RWPE1 (cell line): ENCODE measurements at places on chromosomes 7 and 10.

GRCh38 chr10:102393411-102394078 lies 2.0 kb upstream of the NFKB2 start:
- DNase-seq: no peak

DNA sequence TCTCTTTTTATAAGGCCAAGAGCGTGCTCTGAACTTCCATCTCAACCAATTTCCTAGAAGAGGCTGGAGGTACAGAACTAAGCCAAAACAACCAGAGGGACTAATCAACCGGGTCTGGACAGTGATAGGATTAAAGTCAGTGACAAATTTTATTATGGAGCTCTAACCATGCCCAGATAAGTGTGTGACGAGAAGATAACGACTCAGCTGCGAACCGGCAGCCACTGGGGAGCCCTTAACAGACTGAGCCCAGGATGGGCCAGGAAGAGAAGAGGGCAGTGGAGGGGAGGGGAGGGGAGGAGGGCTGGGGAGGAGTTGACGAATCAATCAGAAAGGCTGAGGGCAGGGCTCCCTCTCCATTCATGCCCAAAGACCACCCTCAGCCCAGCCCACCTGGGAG lies 119.9 kb downstream of the PLXNA4 start:
- DNase-seq: no peak

DNA sequence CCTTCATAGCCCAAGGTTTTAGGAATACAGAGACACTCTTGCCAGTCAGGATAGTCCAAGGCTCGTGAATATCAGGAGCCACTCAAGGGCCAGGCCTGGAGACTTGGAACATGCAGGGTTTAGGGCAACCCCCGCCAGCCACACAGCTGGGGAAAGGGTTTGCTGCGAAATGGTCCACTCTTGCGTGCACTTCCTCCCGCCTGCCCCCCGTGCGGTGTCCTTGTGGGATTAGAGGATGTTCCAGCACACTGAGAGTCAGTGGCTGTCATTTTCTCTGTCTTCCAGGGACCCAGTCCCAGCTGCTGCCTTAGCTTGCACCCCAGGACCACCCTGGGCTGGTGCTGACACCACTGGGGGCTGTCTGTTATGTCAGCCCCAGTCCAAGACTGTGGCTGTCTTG lies 38.5 kb downstream of the POR start:
- DNase-seq: no peak

- DNase-seq: no peak
Observed at GRCh38 chr10:31315453-31315852, 3.6 kb upstream of the ZEB1 start.

GRCh38 chr10:34907743-34908430 lies 92.8 kb upstream of the PARD3 start:
- no peak for DNase-seq

GRCh38 chr10:100901051-100901450 lies 11.7 kb upstream of the SLF2 start:
- DNase-seq: no peak
